IPS-NIHi11 (cell line): ENCODE measurements at places on chromosomes 16 and 17.

GRCh38 chr17:68210570-68211315 lies 37.1 kb upstream of the AMZ2 start:
- no peak for DNase-seq

GRCh38 chr17:68794636-68795434 lies 160.4 kb downstream of the ABCA8 start:
- DNase-seq: no peak

- no peak for DNase-seq
These were observed 668.9 kb downstream of the MAF start for GRCh38 chr16:78931678-78932077.

- DNase-seq: no peak
These were observed 69.1 kb downstream of the PRKCA start for GRCh38 chr17:66371561-66371960.

GRCh38 chr17:7929158-7930023 lies at the start of gene KCNAB3:
Gene KCNAB3, minus strand, starts transcription at chr17:7929856. Its CDS starts 421 bp downstream, at chr17:7929435.
- peak; percentile 91 for DNase-seq

- no peak for DNase-seq
These were observed 26.9 kb downstream of the RGS9 start for GRCh38 chr17:65163990-65164495.

DNA sequence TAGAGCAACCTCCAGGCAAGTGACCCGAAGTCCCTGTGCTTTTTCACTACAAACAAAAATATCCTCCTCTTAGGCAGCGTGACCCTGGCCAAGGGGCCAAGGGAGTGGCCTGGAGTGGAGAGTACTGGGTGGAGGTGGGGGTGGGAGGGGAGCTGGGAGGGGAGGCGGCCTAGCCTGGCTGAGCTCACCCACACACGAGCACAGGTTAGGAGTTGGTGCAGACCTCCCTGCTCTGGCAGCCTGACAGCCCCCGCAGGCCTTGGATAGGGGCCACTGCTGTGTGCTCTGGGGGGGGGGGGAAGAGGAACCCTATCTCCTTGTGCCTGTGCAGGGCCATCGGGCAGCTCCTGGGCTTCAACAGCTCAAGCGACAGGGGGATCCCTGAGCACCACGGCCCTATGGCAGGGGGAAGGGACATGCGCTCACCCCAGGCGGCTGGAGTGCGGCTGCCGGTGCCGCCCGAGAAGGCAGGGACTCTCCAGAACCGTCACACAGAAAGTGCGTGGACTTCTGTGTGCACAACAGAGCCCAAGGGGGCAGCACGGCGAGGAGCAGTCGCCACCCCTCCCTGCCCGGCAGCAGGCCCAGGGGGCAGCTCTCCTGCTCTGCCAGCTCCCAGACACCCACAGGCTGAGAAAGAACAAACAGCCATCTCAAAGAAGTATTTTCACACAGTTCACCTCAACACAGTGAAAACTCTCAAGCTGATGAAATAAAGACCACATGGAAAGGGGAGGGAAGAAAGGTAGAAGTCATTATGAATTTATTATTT lies 13.3 kb downstream of the SLC16A3 start:
- no peak for DNase-seq

GRCh38 chr17:76208120-76208519 lies 32.2 kb downstream of the RNF157 start:
- DNase-seq: no peak

- DNase-seq: no peak
These were observed 43.1 kb upstream of the GSG1L start for GRCh38 chr16:28106467-28107215.

GRCh38 chr17:72926171-72926570 lies 166.3 kb downstream of the SLC39A11 start:
- DNase-seq: no peak

- DNase-seq: no peak
These were observed 59.5 kb downstream of the CCDC182 start for GRCh38 chr17:57685499-57686132.

- no peak for DNase-seq
These were observed 98.5 kb downstream of the MARF1 start for GRCh38 chr16:15544405-15544804.

- no peak for DNase-seq
These were observed 101.3 kb downstream of the HAPSTR1 start for GRCh38 chr16:9192746-9193145.

DNA sequence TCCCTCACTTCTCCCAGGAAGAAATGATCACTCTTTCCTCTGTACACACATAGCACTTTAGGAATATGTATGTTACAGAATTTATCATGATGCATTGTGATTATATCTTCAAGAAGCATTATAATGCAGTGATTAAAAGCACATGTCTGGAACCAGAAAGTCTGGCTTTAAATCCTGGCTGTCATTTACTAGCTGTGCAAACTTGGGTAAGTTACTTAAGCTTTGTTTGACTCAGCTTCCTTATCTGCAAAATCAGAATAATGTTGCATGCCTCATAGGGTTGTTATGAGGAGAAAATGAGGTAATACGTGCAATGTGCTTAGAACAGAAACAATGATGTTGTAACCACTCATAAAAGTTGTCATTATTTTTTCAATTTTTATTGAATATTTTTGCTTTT lies 156.3 kb upstream of the ZKSCAN2 start:
- no peak for DNase-seq

- DNase-seq: no peak
These were observed 1.4 kb upstream of the ITGB3 start for GRCh38 chr17:47252209-47252608.

DNA sequence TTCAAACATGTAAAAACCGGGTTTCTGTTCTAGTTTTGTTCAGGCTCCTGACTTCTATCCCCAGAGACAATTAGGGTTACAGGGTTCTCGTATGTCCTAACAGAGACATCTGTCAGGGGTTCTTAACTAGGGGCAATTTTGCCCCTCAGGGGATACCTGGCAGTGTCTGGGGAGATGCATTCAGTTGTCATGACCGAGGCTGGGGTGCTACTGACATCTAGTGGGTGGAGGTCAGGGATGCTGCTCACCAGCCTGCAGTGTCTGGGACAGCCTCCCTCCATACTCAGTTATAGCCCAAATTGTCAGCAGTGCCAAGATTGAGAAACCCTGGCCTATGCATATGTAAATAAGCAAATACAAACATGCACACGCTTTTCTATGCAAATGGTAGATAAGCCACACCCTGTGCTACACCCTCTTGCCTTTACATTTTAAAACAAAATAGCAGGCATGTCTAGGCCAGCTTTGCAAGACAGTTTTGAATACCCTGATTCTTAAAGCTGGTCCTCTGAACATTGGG lies 37.4 kb downstream of the CLEC16A start:
- peak; percentile 61 for DNase-seq

DNA sequence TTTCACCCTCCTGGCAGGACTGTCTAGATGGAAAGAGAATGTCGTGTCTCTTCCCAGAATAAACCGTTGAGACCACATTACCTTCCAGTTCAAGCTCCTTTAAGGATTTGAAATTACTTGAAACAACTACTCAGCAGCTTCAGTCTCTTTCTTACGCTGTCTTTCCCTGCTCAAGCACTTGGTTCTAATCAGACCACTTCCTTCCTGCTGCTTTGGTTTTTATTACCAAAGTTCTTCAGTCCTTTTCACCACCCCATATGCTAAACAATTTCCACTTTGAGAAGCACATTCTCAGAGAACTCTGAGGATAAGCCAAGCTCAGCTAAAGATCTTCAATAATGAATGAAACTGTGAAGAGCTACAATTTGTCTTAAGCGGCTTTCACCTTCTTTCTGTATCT lies 105.4 kb downstream of the STX8 start:
- no peak for DNase-seq

GRCh38 chr17:17042851-17043460 lies 699 bp downstream of the MPRIP start:
- DNase-seq: no peak

DNA sequence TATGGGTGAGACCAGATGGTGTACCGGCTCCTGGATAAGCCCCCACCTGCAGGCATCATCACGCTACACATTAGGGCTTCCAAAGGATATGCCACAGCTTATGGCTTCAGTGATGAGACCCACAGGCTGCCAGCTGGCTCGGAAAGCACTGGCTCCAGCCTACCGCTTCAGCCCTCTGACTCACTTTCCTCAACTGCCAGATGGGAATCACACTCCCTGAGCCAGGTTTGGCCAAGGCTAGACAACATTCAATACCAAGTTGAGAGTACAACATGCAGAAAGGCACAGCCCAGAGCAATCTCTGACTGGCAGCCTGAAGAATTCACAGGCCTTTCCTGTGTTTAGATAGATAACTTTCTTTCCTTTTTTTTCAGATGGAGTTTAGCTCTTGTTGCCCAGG lies 10.3 kb downstream of the CENPV start:
- no peak for DNase-seq

DNA sequence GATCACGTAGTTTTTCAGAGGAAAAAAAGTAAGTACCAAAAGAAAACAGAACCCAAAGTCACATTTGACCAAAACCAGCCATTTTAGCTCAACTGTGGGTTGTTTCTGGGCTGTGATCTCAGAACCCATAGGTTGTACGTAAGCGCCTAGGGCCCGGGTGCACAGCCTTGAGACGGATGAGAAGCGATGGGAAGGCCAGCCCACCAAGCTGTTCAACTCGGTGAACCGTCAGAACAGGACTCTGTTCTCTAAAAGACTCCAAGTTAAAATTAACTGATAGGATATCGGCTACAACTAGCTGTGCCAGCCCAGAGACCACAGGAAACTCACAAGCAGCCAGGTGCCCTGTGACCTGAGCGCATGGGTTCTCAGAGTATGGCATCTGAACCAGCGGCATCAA lies 28.3 kb downstream of the USP22 start:
- no peak for DNase-seq

DNA sequence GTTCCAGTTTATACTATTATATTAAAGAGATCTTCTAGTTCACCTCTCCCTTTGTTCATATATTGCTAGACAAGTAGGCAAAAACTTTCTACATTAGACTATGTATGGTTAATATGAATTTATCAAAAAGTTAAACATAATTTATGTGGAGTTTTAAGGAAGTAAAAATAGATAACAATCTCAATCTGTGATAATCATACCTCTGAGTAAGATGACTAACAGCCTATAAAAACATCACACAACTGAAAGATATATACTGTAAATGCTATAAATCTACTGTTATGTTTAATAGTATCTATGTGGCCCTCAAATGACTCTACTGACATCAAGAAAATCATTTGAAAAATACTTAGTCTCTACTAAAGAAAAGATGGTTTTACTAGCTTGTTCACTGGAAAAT lies 37.1 kb downstream of the AP1G1 start:
- DNase-seq: no peak

GRCh38 chr17:43155666-43156065 lies 15.3 kb upstream of the NBR1 start:
- no peak for DNase-seq

- no peak for DNase-seq
These were observed 199.4 kb downstream of the AATF start for GRCh38 chr17:37148156-37148555.

DNA sequence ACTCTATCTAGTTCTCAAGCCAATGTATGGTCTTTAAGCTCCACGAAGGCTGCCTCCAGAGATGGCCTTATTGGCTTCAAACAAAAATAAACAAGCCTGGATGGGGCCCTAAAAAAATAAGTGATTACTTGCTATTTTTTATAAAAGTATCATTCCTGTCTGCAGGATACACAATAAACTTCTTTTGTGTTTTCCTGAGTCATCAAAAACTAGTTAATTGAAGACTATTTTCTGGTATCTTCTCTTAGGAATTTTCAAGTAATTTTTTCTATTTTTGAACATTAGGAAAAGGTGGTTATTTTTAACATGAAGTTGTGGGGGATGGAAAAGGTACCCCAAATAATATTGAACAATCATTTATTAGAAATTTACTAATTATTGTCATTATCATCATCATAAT lies 213.1 kb upstream of the DYNLRB2 start:
- DNase-seq: no peak

GRCh38 chr17:41539071-41539492 lies 11.0 kb upstream of the KRT19 start:
- DNase-seq: no peak

GRCh38 chr16:27080895-27081294 lies 14.2 kb downstream of the C16orf82 start:
- peak; percentile 61 for DNase-seq

- DNase-seq: no peak
These were observed 617.0 kb upstream of the CDH5 start for GRCh38 chr16:65749506-65749905.

GRCh38 chr17:43453331-43453812 lies 30.4 kb upstream of the DHX8 start:
- no peak for DNase-seq

DNA sequence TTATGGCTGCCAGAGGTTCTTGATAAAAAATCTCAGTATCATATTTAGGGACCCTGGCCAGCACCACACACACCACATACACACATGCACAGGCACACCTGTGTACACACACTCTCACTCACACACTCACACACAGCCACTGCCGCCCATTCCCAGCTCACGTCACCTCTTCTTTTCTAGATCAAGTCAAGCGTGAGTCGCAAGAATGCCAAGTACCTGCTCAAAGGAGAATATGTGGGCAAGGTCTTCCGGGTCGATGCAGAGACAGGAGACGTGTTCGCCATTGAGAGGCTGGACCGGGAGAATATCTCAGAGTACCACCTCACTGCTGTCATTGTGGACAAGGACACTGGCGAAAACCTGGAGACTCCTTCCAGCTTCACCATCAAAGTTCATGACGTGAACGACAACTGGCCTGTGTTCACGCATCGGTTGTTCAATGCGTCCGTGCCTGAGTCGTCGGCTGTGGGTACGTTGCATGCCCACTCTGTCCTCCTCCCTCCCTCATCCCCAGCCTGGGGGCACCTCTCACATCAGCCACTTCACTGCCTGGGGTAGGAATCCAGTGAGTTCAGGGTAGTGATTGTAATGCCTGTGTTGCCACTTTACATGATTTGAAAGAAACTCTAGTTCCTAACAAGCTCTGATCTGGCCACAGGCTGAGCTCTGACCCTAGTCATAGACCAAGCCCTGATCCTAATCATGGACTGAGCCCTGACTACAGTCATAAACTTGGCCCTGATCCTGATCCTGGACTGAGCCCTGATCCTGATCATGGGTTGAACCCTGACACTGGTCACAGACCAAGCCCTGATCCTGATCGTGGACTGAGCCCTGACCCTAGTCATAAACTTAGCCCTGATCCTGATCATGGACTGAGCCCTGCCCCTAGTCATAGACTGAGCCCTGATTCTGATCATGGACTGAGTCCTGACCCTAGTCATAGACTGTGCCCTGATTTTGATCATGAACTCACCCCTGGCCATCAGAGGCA lies 20.4 kb downstream of the CDH5 start:
- DNase-seq: no peak

DNA sequence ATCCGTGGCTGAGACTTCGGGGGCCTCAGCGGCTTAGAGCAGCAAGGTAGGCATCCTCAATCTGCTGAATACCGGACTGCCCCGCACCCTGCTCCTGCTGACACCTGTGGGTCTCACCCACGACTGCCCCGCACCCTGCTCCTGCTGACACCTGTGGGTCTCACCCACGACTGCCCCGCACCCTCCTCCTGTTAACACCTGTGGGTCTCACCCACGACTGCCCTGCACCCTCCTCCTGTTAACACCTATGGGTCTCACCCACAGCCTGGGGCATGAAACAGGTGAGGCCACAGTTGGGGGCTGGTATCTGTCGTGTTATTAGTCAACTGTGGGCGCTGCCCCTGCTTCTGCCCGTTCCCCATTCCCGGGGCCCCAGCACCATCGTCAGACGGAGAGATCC lies 36.3 kb upstream of the PABPN1L start:
- no peak for DNase-seq
